GM18507 (cell line): ENCODE measurements at places on chromosomes 1 and 21.

GRCh38 chr1:185144233-185144632 lies 12.5 kb downstream of the TRMT1L start:
- no peak for DNase-seq

- peak; percentile 47 for DNase-seq
These were observed 58.4 kb upstream of the CACNA1E start for GRCh38 chr1:181424786-181425403.

DNA sequence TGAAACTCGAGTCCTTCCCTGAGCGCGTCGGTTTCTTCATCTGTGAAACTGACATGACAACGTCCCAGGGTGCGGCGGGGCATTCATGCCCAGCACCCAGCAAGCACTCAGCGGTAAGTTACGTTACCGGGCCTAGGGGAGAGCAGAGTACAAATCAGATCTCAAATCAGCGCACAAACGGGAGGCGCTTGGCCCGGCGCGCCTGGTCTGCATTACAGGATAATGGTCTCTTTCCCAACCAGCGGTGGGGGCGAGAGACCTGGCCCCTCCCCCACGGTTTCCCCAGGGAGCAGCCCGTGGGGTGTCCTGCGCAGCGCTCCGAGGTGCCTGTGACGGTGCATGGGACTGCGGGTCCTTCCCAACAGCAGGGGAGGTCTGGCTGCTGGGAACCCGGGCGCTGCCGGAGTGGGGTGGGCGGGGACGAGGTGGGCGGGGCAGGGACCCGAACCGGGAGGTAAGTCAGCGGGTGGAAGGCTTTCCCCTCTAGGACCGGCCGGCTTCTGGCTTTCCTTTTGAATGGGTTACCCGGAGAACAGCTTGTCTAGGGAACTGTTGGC lies 1.0 kb downstream of the TMEM51 start:
- no peak for DNase-seq

- DNase-seq, result no peak
These were observed 73.8 kb downstream of the TUT4 start for GRCh38 chr1:52479076-52479475.

GRCh38 chr1:174815036-174815435 lies 184.7 kb upstream of the CACYBP start:
- DNase-seq, result no peak

GRCh38 chr1:11648732-11649158 lies 5.5 kb downstream of the FBXO2 start:
- no peak for DNase-seq

DNA sequence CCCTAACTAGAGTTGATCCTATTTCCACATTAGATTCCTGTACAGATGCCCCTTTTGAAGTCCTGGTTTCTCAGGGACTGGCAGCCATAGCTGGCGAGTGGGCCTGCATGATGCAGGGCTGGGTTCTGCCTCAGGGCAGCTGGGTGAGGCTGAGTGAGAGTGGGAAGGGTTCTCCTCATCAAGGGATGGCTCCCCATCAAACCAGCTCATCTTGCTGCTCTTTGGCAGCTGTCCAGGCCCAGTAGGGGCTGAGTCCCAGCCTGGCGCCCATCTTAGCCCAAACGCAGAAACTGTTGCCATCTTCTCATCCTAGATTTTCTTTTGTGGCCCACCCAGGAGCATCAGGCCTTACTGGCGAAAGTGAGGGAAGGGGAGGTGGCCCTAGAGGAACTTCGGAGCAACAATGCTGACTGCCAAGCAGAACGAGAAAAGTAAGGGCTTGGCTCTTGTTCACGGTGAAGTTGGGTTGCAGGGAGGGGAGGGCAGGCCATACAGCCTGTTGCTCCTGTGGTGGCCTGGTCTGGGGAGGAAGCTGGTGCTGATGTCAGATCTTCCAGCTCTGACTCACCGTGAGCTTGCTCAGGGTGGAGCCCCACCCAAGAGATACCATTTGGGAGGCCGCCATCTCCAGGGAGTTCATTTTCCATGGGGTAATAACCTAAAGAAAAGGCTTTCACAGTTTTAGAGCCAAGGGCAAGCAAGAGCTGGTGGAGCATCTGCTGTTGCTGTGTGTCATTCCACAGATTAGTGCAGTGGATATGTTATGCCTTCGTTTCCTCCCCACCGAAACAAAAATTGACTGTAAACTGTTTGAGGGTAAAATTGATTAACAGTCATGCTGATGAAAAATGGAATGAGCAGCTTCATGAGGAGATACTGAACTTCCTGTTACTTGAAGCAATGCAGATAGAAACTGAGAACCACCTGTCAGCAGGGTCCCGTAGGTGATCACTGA lies 34.7 kb downstream of the TUFT1 start:
- DNase-seq, result no peak

GRCh38 chr1:39043513-39043912 lies 17.4 kb downstream of the NDUFS5 start:
- DNase-seq, result no peak

DNA sequence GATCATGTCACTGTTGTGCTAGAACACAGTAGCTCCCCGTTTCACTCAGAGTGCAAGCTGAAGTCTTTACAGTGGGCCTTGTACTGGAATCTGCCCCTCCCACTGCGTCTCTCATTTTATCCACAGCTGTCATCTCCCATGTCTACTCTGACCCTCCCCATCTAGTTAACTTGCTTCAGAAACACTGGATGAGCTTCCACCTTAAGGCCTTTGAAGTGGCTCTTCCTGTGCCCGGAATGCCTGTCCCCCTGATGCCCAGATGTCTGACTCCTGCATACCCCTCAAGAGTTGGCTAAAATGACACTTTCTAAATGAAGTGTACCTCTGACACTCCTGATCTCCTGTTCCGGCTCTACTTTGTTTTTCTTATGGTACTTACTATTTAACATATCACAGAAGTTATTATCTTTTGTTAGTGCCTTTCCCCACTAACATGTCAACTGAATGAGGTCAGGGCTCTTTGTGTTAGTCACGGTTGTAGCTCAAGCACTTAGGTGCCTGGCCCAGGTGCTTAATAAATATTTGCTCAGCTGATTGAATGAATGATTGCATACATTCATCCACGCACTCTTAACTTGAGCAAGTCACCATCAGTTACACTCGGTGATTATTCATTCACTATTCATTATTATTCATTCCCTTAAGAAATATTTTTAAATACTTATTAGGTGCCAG lies 13.3 kb downstream of the ARV1 start:
- no peak for DNase-seq

- no peak for DNase-seq
These were observed 28.5 kb upstream of the KCNE2 start for GRCh38 chr21:34335316-34335715.

- no peak for DNase-seq
These were observed 29.6 kb downstream of the ZCCHC17 start for GRCh38 chr1:31326461-31326860.

DNA sequence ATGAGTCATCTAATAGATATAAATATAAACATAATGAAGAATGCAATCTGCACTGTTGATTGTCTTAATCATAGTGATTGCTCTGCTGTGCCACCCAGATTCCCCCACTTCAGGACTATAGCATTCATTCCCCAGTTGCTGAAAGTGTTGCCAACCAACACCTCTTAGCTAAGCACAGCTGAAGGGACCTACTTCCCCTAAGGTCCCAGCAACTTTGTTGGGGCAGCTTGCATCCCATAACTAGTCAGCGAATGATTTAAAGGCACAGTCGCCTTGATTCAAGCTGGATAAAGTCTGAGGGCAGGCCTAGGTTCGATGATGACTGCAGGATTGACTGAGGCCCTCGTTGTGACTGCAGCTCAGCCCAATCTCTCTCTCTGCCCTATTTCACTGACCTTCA lies 14.3 kb upstream of the RGS1 start:
- no peak for DNase-seq

DNA sequence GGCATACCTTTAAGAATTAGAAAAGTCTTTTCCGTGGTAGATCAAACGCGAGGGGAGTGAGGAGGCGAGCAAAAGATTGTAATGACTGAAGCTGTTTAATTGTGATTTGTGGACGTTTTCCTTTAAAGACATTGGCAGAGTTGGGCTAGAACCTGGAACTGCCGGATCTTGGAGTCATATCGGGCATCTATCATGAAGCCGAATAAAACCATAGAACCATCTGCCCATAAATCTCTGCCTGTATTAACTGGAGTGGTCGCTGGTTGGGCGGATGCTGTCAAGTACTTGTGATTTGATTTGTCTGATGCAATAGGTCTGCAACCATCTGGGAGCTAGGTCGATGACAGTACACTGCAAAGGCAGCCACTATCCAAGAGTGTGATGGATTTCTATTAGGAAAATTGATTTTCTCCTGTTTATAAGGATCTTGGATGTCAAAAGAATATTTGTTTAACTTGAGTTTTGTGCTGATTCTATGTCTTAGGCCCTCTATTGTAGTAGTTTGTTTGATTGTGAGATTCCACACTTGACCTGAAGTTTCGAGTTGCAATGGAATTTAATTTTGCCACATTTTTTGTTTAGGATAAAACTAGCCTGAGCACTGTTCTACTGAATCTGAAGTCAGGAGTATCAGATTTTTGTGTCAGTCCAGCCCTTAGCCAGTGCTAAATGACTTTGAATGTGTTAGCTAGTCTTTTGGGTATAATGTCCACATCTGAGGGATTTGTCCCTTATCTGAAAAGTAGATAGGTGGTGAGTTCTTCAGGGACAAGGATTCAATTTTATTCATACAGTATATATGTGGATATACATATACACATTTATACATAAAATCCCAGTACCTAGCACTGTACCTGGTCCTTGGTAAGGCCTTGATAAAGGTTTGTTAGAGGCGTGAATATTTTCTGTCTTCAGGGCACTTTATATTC lies 1.2 kb downstream of the SARS1 start:
- DNase-seq, result no peak

GRCh38 chr1:2982615-2983318 lies 38.5 kb upstream of the ACTRT2 start:
- DNase-seq, result no peak

DNA sequence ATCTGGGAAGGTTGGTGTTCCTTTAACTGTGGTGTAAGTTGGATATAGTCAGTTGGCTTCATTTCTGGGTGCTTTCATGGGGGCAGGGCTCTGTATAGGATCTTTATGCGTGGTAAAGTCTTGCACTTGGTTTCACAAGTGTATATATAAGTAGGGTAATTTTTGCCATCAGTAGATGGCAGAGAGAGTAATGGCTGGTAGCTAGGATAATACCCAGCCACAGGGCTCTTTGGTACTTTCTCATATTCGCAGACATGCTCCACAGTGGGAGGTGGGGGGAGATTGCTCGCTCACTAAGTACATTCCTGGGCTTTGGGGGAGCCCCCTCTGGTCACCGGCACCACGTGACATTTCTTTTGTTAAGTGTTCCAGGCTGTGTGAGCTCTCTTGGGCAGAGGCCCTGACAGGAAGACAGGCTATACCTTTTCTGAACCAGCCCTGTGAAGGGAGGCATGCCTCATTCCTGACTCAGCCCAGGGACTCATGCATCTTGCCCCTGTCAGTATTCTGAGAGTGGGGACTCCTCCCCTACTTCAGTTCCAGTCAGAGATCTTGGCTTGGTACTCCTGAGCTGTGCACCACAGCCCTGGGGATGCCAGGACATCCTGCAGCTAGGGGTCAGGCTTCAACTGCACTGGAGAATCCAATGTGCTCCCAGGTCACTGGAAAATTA lies 37.6 kb downstream of the FCRL2 start:
- no peak for DNase-seq

- no peak for DNase-seq
These were observed 3.4 kb upstream of the HEYL start for GRCh38 chr1:39642796-39643195.

- no peak for DNase-seq
These were observed 6.1 kb downstream of the EFNA4 start for GRCh38 chr1:155069551-155070157.

GRCh38 chr1:111846842-111847241 lies 91.1 kb downstream of the DDX20 start:
- DNase-seq, result no peak

DNA sequence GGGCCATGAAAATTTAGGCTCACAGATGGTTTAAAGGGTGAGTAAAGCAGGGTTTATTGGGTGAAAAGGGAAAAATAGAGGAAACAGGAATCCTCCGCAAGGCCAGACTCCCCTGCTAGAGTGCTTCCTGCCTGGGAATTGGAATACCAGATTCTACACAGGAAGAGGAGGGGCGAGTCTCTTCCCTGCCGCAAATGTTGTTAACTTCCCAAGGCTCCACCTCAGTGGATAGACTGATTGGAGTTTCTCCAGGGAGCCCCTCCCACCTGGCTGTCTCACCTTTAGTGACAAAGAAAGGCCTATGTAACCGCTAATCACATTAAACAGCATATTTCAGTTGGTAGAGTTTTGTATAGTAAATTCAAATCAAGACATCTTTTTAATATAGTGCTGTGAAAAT lies 1450.1 kb downstream of the KCNT2 start:
- DNase-seq, result no peak

DNA sequence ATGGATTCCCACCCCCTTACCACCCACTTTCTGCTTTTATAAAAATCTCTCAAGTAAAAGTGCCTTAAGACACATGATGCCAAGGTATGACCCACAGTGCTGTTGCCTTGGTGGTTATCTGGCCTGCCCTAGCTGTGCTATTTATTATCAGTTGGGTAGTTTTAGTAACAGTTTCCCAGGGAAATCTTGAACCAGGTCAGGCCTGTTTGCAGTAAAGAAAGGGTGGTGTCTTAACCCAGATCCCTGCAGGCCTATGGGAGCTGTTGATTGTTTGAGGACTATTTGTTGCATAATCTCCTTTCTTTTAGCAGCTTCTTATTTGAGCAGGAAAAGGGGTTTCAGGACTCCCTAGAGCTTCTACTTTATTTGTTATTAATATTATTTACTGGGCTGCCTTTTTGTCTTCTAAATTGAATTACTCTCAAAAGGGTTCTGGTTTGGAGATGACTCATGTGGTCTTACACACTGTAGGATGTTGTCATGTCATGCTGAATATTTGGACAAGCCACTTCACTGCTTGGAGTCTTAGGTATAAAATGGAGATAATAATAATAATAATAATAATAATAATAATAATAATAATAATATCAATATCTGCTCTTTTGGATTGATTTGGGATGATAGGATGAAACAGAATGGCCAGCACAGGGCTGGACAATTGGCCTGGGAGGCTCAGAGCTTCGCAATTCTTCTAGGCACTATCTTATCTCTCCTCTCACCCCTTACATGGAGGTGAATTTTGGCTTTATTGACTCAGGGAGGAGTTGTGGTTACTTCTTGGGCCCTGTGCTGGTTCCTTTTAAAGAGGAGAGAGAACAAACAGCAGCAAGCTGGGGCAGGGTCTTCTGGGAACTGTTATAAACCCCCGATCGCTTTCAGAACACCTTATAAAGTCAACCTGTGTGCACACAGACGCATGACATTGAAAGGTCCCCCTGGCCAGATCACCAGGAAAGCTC lies 252.1 kb downstream of the PRDM2 start:
- no peak for DNase-seq

DNA sequence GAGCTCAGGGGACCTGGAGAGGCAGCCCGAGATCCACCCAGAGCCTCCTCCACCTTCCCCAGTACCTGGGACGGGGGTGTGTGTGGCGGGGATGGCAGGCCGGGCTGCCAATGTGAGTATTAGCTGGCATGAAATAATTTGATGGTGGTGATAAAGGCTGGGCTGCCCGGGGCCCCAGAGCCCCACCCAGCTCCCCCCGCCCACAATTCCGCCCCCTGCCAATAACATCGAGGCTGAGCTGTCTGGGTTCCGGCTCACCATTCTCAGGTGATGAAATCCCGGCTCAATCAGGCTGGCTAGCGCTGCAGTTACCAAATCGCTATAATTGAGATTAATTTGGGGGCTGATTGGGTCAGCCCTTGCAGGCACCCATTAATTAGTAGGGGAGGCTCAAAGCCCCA lies 103.8 kb upstream of the CASZ1 start:
- DNase-seq, result no peak

GRCh38 chr1:183632964-183633363 lies 2.6 kb downstream of the ARPC5 start:
- DNase-seq, result no peak

GRCh38 chr1:167090314-167090942 lies at the start of gene GPA33:
GPA33 (minus strand) TSS chr1:167090377; CDS start chr1:167090287, 90 bp downstream.
- no peak for DNase-seq

- no peak for DNase-seq
These were observed 179.7 kb downstream of the CHRM3 start for GRCh38 chr1:239566074-239566473.
